ENCODE measurements at places on chromosomes 1 and 21.

DNA sequence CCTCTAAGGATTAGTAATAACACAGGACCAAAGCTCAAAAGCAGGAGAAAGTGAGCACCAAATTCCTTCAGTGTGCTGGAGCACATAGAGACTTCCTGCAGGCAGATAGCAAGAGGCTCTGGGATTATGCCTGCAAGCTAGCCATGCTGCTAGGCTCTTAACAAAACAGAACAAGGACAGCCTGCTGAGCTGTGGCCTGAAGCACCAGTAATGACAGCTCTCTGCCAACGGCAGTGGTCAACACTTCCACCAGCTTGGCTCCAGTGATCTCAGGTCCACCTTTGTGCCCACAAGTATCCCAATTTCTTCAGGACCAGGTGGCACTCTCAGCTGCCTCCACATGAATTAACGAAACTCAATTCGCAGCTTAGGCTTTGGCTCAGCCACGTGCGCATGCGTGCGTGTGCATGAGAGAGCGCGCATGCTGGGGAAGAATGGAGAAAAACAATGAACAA lies 64.2 kb downstream of the SLC45A1 start:
- DNase-seq, result no peak

DNA sequence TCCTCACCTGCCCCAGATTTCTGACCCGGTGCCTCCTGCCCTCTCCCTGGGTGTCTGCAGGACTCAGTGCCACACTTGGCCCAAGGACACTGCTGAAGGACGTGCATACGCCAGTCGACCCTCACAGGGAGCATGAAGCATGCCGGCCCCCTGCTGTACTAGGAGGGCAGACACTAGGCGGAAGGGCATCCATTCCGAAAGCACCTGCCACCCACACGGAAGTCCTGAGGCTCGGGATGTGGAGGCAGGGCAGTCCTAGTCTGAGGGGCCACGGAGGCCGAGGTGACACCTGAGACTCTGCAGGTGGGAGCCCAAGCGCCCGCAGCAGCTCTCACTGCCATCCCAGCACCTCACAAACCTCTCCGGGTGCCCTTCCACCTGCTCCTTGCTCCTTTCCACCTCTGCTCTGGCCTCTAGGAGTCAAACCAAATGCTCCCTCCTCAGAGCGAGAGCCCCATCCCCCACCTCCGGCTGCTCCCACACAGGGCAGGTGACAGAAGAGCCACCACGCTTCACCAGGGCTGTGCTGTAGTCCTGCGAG lies 2.4 kb downstream of the NPHP4 start:
- no peak for DNase-seq

DNA sequence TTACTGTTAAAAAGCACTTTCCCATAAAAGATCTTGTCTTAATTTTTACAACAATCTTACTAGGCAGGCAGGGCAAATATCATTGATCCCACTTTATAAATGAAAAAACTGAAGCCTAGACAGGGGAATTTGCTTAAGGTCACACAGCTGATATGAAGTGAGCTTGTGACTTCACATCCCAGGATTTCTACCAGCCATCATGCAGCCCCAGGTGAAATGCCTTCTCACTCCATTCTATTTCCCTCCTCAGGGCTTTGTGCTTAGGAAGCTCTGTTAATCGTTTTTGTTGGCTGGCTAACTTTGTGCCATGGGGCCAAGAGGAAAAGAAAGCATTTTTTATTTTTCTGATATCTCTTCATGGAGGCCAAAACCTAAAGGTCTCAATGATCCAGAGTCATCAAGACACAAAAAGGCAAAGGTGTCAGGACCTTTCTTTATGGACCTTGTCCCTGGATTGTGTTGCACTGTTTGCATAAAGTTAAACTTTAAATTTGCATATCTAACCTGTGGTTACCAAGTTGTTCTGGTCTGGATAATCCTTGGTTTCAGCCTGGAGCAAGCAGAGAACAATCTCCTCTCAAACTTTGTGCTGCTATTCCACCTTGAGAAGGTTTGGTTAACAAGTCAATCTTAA lies 44.8 kb upstream of the ZNF326 start:
- DNase-seq, result no peak

GRCh38 chr1:36847761-36848160 lies 186.6 kb downstream of the GRIK3 start:
- no peak for DNase-seq

GRCh38 chr1:96361961-96362360 lies 359.6 kb upstream of the PTBP2 start:
- no peak for DNase-seq

DNA sequence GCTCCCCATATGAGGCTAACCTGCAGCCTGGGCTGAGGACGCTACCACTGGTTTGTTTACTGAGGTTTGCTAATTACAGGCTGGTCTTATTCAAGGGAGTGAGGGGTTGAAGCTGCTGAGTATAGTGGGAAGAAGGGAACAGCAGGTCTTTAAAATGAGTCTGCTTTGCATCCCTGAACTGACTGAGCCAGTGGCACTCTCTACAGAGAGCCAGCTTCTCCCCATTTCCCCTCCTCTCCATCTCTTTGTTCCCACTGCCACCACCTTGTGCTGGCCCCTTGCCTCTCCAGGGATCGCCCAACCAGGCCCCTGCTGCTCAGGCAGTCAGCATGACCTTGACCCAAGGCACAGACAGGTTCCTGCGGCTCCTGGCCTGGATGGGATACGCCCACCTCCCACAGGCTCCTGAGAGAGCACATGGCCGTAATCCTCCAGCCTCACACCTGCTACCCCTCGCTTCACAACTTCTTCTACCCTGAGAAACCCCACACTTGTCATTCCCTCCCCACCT lies 45.0 kb downstream of the IER5 start:
- DNase-seq, result no peak

DNA sequence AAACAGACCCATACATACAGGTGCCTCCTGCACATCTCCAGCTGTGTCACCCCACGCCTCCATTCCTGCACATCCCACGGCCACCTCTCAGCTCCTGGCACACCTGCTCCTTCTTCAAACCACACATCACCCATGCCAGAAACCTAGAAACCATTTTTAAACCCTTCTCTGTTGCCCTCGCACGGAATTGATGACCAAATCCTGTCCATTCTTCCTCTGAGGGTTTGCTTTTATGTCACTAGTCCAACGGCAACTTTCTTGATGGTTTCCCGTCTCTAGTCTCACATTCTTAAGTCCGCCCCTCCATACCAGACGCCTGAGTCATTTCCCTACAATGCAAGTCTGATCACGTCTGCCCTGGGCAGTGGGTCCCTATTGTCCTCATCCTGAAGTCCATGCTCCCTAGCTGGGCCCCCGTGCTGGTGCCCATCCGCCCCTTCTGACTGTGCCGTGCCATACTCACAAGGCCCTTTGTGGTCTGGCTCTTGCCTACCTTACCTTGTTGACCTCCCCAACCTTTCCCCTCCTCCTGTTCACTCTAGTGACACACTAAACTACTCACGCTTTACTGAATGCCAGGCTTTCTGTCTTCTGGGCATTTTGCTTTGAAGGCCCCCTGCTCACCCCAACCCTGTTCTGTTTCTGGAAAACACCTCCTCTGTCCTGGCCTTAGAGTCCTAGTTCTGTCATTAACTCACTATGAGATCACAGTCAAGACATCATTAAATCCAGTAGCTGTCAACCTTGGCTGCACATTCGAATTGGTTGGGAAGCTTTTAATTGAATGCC lies 17.6 kb downstream of the SLC2A1 start:
- no peak for DNase-seq

DNA sequence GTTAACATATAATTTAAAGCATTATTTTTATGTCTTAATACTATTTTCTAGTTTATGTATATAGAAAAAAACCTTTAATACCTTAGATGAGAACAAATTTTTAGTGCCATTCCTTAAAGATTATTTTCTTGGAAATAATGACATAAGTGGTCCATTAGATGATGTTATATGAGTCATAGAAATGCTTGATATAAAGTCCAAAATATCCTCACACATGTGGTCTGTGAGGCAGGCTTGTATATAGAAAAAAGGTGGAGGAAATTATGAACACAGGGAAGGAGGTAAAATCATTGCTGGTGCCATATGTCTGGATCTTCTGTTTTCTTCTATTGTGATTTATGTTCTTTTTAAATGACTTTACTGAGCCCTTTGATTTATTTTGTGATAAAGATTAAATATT lies 79.3 kb downstream of the MAP3K7CL start:
- DNase-seq, result no peak

DNA sequence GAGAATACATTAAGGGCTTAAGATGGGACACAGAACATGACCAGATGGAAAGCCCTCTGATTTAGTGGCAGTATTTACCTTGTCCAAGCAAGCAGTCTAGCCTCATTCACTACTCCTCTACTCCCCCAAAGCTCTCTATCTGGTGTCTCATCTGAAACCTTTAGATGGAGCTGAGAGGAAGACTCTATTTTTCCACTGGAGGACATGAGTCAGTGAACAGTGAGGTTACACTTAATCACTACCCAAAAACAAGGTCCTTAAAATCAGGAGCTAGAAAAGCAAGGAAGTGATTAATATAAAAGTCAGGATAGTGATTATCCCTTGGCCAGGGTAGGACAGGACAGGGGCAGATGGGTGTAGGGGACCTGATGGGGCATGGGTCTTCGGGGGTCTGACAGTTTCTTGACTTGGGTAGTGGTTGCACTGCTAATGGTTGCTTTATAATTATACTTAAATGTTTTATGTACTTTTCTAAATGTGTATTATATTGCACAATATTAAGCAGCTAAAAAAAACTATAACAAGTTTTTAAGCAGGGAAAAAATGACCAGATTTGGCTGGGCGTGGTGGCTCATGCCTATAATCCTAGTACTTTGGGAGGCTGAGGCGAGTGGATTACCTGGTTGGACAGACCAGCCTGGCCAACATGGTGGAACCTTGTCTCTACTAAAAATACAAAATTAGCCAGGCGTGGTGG lies 3.0 kb downstream of the PTPN22 start:
- no peak for DNase-seq

DNA sequence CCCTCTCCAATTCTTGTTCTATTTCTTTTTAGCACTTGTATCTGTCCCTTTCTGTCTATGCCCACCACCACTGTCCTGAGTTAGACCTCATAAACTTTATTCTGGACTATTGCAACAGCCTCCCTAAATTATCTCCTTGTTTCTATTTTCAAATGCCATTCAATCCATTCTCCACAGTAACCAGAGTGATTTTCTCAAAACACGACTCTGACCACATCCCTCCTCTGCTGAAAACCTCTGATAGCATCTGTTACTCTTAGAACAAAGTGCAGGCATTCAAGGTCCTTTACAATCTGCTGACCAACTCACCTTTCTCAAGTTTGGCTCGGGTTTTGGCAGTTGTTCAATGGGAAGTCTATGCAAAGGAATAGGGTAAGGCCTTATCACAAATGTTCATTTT lies 22.8 kb upstream of the GPX7 start:
- DNase-seq, result no peak

DNA sequence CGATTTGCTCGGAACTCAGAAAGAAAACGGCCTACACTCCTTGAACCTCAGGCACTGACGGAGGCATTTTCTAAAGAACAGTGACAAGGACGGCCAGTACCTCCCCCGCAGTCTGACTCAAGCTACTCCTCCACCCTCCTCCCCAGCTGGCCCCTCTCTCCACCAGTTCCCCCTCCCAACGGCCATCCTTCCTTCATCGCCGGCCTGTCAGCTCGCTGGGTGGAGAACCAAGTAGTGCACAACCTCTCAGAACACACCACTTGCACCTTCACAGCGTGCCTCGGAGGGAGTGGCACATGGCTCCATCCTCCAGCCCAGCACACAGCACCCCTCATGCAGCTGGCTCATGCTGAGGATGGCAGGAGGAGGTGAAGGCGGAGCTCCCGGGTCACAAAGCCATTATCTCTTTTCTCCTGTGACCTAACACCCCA lies 58.8 kb downstream of the TOR1AIP2 start:
- DNase-seq, result no peak

DNA sequence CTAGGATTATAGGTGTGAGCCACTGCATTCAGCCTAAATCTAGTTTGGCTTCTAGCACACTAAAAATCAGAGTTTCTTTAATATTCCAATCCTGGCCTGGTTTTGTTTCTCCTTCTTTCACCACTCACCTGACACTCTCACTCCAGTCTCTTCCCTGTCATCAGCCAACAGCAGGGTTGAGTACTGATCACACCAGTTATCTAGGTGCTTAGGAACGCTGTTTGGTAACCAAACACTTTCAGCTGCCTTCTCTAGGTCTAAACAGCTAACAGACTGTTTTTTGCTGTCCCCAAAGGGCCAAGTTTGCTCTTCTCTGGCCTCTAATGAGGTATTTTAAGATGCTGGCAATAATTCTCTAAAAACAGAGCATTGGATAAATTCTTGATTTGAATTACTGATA lies 17.7 kb upstream of the FRRS1 start:
- no peak for DNase-seq

DNA sequence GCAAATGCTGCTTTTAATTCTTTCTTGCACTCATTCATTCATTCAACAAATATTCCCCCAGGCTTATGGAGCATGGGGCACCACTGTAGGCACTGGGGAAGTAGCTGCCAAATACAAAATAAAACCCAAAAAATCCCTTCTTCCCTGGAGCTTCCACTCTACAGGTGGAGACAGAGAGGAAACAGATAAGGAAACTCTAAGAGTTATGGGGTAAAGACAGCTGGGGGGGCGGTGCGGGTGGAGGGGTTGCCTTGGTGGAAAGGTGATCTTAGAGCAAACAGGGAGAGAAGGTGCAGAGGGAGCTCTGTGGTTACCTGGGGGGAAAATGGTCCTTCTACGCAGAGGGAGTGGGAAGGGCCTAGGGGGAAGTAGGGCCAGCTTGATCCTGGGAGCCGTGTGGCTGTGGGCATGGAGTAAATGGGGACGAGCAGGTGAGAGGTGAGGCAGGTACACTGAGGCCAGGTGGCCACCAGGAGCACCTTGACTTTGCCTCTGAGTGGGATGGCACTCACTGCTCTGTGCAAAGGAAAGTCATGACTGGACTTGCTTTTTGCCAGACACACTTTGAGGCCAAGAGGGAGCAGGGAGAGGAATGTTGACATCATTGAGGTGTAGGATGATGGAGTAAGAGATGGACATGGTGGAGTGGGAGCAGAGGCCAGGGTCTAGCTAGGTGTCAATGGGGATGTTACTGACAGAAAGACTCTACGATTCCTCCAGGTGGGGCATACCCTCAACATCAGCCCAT lies 152.0 kb downstream of the ETS2 start:
- DNase-seq, result no peak

- DNase-seq, result no peak
Observed at GRCh38 chr1:25698252-25698651, 81.7 kb downstream of the MAN1C1 start.

DNA sequence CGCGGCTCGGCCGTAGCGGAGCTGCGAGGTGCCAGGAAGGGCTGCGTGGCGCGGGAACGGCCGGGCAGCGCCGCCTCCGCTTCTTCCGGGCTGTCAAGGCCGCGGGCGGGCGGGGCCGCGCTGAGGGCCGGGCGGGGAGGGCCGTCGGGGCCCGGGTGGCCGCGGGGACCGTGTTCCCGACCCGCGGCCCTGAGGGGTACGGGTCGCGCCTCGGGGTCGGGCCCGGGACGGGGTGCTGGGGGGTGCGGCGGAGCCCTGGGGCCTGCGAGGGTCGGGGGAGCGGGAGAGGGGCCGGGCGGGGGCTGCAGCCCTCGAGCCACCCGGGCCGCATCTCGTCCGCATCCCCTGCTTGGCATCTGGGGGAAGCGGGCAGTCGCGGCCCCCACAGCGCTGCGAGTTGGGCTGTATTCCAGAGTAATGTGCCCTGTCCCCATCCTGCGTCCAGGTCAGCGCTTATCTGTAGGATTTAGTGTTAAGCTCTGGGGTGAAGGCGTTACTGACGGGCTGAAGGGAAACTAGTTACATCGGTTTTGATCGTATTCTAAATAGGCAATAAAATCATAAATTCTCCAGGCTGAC lies 379 bp downstream of the RER1 start:
- DNase-seq, result no peak

Measured in 8988T (cell line).